ENCODE measurements at places on chromosomes 3 and 15.

GRCh38 chr15:100092034-100092433 lies 249.7 kb downstream of the ADAMTS17 start:
- no peak for DNase-seq

- no peak for DNase-seq
These were observed 416.0 kb downstream of the OCA2 start for GRCh38 chr15:27683121-27683520.

DNA sequence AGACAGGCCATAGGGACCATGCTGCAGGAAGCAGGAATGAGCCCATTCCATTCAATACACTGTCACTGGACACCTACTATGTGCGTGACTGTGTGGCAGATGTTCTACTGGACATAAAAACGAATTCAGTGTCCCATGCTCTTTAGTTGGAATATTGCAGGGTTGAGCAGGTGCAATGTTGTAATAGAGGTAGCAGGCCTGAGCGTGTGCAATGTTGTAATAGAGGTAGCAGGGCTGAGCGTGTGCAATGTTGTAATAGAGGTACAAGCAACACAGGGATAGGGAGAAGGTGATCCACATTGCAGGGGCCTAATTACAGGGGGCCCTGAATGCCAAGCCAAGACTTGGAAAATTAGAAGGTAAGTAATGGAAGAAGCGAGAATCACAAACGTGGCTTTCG lies 261.4 kb upstream of the HES1 start:
- DNase-seq: no peak

DNA sequence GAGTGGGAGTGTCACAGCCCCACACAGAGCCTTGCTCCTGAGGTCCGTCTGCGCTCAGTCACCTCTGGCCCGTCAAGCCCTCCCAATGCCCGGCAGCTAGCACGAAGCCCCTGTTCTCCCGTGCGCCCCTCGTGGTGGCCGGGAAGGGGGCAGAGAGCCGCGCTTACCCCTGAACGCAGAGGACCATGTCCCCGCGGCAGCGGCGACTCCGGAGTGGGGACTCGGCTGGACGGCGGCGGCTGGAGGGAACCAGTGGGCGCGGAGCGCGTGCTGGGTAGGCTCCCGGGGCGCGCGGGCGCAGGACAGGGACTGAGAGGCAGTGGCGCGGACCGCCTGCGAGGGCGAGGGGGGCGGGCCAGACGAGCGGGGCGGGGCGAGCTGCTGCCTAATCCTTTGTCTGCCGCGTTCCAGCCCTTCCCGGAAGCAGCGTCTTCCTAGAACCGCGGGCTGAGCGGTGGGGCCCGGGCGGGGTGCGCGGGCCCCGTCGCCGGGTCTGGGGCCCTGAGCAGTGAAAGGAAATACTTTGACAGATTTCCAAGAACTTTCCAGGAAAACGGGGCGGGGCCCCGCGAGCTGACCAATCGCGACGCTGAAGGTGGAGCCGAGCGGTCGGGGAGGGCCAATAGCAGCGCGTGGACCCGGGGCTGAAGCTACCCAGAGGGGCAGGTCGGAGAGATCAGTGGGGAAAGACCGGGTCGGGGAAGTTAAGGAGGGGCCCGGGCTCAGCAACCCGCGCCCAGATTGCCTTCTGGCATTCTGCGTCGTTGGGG lies at the start of gene CISH:
TSS of gene CISH (minus strand) at position 311 of the 770 bp plus-strand sequence. CDS start at position 187, 124 bp downstream.
- peak; percentile 98 for DNase-seq

DNA sequence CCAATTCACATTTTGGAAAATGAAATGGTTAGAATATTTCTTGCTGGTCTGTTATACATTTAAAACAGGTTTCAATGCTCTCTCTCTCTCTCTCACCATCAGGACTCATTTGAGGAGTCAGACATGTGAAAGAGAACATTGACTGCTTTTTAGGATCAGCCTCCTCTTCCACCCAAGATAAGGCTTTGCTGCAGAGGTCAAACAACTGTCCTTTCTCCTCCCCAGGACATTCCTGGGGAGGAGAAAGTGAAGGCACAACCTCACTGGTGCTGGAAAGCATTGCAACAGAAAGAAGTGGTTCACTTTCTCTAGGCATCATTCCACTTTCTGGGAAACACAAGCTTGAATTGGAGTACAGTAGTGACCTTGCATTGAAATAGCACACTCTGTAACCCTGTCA lies 409.1 kb upstream of the NR2F2 start:
- no peak for DNase-seq

- DNase-seq: no peak
These were observed 550.0 kb upstream of the ALCAM start for GRCh38 chr3:104816716-104817115.

- no peak for DNase-seq
These were observed 143.0 kb downstream of the LPP start for GRCh38 chr3:188296761-188297612.

GRCh38 chr3:177284383-177284881 lies 87.2 kb upstream of the TBL1XR1 start:
- peak; percentile 97 for DNase-seq

DNA sequence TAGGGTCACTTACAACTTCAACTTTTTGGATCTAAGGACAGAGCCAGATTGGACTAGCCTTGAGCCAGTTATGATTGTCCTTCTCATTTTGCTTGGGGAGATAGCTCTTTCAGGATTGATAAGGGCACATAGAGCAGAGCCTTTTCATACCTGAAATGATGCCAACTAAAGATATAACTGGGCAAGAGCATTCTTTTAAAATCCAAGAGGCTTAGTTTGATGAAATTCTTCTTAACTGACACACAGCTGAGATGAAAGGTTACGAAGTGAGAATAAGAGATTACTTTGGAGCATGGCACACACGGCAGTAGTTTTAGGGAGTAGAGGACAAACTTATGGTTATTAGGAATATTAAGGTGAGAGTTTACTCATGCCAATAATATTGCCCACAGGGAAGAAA lies 12.7 kb downstream of the CD200 start:
- no peak for DNase-seq

DNA sequence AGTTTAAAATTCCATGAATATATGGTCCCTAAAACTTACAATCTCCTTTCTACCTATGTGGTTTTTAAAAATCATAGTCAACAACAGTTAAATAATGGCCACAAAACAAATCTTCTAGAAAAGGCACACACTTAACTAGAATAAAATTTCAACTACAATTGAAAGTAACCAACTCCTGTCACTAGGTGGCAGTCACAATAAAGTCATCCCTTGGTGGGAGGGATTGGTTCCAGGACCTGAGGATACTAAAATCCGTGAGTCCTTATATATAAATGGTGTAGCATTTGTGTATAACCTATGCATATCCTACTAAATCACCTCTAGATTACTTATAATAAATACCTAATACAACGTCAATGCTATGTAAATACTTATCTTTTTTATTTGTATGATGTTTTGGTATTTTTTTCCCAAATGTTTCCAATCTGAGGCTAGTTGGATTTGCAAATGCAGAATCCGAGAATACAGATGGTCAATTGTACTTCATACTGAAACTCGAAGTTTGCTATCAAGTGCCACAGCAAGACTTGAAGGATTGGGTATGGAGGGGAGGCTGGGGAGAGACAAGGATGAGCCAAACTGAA lies 172.6 kb downstream of the FMN1 start:
- DNase-seq: no peak

Data from islet precursor cell (in vitro differentiated cells).